GM13976 (cell line): ENCODE measurements at places on chromosomes 5 and 9.

DNA sequence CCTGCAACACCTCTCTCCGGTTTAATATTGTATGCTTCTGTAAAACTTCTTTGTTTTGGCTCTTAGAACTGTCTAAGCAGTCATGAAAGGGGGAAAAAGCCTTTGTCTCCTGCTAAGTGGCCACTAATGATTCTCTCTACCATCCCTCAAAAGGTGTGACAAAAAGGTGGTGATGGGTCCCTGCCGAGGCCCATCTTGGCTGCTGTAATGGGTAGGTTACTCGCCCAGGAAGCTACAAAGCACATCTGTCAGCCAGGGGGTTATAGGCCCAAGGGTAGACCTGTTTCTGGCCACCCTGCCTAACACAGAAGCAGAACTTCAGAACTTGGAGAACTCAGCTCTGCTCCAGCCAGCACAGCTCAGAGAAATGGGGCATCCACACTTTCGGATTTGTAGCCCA is 1.6 kb downstream of the FAM219A start:
- DNase-seq, result no peak

GRCh38 chr5:111703662-111704061 is 53.3 kb downstream of the NREP start:
- DNase-seq, result peak; percentile 53

GRCh38 chr9:113602126-113603047 is 138.9 kb downstream of the RGS3 start:
- peak; percentile 85 for DNase-seq

DNA sequence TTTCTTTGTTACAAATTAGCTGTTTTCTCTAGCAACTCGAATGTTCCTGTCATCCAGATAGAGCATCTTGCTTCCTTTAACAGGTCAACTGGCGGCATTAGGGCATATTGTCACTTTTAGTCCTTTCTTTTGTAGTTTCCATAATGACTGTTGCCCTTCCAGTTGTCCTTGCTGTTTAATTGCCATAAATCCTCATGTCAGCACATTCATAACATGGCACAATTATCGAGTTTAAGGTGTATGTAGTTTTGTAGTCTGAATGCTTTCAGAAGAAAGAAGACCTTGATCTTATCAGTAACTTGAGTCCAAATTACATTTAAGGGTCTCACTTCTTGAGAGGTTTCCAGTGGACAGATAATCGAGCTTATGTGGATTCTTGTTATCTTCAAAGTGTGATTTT is 161.7 kb upstream of the CDH12 start:
- no peak for DNase-seq

DNA sequence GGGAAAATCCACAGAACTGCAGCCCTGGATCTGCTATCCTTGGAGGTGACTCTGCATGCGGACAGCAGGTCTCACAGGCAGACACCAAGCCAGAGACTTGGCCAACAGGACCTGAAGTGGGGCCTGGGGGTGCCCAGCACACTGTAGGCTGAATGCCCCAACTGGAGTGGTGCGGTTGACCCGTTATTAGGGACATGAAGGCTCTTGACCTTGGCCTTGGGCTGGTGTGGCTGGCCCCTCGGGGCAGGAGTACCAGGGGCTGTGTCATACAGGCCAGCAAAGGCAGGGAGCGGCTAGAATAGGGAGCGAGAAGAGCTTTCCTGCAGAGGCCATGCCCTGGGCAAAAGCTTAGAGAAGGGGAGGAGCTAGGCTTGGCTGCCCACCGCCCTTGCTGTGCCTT is 153.2 kb upstream of the MVB12B start:
- no peak for DNase-seq

DNA sequence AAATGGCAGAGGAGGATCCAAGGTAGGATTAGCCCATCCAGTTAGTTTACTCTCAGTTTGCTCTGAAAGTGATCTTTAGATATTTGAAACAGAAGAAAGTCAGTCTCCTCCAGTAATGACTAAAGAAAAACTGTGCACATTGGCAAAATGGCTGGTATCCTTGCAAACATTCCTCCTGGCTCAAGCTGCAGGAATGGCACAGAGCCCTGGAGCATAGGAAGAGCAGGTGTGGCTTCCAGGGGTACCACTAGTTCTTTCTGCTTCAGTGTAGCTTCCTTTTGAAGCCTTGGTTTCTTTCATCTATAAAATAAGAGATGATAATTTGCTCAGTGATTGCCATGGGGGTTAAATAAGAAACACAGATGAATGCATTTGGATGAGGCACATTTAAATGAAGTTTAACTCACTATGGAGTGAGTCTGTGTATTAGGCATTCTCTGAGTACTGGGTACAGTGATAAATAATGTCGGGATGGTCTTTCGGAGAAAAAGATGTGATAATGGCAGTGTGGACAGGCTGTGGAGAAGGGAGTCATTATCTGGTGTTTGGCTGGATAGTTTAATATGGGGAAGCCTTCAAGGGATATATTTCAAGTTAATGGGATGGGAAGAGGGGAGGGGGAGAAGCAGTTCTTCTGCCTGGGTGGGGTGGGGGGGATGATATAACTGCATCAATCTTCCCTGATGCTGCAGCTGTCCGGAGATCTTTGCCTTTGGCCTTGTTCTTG is 217.3 kb upstream of the KLF4 start:
- no peak for DNase-seq

DNA sequence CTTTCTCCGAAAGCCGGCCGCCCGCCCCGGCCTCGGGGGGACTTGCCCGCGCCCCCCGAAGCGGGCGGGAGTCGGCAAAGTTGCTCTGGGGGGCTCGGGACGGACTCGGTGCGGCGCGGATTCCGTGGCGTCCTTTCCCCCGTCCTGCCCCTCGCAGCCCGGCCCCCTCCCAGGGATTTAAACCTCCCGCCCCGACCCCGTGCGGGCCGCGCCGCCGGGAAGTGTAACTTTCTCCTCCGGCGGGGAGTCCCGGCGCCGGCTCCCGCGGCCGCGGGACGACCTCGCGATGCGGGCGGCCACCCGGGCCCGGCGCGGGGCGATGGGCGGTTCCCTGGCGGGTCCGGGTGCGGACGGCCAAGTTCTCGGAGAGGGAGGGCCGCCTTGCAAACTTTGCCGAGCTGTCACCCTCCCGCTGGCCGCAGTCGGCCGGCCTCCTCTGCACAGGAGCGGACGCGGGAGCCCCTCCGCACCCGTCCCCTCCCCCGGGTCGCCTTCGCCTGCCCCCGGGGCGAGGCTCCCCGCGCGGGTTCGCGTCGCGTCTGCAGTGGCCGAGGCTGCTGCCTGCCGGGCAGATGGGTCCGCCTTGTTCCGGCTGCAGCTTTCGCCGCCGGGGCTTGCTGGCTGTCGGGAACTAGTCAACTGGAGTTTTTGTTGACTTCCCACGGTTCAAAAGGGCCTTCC is 732 bp downstream of the PBX3 start:
- peak; percentile 61 for DNase-seq

GRCh38 chr9:136087741-136088480 is 7.2 kb downstream of the NACC2 start:
- no peak for DNase-seq

DNA sequence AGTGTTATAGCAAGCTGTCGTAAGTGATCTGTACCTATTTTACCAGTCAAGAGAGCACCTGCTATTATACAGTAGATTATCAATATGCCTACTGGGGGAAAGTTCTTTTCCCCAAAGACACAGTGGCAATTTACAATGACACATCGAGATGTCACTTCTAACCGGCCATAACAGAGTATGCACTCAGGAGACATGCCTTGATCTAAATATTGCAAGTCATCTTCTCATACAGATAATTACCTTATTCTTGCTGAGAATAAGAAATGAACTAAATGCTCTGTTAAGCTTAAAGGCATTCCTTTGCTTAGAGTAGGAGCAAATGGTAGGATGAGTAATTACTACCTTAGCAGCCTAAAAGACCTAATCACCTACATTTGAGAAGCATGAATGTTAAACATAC is 71.6 kb downstream of the PKD2L2 start:
- no peak for DNase-seq

GRCh38 chr5:107118184-107119019 is 552.3 kb downstream of the EFNA5 start:
- DNase-seq, result no peak

GRCh38 chr5:1110307-1111240 is 1.3 kb downstream of the SLC12A7 start:
- DNase-seq, result no peak

DNA sequence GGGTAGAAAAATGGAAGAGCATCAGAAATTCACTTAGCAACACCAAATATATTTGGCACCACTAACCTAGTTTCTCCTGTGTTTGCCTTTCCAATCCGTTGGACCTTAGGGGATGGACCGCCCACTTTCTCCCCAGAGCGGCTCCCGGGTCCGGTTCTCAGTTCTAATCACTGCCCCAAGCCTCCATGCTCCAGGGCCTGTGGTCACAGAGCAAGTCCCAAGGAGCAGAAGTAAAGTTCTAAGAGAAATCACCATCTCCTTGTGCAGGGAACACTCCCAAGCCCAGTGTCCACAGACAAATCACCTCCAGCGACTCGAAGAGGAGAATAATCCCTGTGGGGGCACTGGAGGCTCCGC is 728 bp upstream of the SLC1A1 start:
- peak; percentile 29 for DNase-seq

DNA sequence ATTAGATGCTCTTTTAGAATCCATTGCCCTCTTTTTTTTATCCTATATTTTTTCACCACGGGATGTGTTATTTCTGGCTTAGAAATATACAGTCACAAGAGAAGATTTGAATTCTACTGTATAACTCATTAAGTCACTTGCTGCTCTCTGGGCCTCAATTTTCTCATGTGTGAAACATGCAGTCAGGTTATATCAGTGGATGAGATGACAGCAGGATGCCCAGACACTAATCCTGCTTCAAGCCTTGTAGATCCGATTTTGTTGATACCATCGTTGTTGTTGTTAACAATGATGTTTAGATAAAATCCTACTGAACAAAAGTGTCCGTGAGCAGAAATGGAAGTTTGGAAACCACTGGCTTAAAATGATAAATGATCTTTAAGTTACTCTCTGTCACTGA is 421.9 kb upstream of the DMAC1 start:
- no peak for DNase-seq

DNA sequence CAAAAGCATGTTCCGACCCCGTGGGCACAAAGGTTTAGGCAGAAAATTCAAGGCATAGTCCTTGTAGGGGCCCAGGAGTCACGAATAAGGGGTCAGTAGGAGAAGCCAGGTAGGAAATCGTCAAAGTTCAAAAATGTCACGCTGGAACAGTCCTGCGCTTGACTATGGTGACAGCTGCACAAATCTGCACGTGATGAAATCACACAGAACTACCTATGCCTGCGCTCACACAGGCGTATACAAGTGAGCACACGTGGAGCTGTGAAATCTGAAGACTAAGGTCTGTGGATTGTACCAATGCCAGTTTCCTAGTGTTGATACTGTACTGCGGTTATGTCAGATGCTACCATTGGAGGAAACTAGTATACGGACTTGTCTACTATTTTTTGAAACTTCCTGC is 303.1 kb upstream of the PANK3 start:
- no peak for DNase-seq

DNA sequence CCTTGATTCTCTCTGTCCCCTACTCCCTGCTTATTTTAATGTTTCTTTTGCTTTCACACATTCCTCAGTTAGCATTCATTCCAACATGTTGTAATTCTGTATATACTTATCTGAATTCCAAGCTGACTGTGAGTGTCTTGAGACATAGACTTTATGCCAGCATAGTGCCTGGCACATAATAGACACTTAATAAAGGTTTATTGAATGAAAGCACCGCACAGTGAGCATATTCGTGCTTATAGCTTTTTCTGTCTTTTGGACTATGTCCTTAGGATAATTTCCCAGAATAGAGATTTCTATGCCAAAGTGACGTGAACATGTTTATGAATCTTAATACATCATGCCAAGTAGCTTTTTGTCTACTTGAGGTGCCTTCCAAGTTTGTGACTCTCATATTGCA is 174.6 kb downstream of the CD180 start:
- no peak for DNase-seq

DNA sequence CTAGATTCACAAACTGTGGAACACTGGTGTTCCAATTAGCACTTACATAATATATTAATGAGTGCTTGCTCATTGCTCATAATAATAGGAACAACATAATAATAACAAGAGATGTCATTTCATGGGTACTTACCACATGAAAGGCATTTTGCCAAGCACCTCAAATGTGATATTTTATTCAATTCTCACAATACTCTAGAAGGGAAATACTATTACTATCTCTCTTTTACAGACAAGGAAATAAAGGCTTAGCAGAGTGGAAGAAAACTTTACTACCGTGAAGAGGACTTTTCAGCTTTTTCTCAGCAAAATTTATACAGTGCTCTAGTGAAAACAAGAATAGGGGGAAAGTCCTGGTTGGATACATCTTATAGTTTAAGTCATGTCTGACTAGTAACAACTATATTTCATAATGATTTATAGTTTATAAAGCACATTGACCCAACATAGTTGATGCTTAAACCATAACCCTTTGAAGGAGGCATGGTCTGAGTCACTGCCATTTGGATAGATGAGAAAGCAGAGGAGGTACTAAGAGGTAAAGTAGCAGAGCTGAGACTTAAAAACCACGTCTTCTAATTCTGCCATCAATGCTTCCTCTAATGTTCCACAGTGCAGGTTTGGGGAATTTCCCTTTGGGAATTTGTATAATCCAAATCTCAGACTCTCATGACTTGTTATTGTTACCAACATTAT is 124.7 kb downstream of the CEP120 start:
- no peak for DNase-seq

DNA sequence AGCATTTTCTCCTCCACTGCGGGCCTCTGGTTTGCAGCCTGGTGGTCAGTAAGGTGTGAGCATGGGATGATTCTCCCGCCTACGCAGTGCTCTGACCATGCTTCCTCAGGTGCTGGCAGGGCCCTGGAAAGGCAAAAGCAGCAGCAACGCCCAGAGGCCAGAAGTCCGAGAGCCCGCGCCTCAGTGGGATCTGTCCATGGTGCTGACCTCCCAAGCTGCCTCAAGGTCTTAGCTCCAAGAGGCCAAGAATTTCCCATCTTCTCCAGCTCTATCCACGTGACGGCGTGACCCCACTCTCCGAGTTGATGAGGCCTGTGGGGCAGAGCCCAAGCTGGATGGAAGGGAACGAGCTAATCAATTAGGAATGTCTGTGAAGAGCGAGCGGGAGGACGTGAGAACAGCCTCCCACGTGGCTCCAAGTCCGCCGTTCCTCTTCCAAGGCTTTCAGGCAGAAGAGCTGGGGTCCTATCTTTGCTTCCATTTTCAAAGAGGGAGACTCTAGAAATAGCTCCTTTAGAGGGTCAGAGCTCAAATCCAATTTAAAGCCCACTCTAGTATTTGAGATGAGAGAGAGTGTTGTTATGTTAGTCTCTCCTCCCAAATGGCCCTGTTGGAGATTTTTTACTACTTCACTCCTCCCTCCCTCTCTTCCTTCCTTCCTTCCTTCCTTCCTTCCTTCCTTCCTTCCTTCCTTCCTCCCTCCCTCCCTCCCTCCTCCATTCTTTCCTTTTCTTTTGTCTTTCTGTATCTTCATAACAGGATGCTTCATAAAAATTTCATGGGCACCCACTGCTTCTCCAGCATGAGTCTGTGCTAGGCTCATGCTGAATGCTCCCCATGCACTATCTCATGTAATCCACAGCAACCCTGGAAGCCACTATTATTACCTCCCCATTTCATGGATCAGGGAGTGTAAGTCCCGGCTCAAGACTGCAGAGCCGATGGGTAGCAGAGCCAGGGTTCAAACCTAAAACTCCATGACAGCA is 69.3 kb downstream of the OLFM1 start:
- DNase-seq, result peak; percentile 69

GRCh38 chr5:56048124-56048523 is 53.4 kb upstream of the IL6ST start:
- DNase-seq, result no peak
